Midbrain (tissue), 1 donor: ENCODE measurements at places on chromosomes 13 and 19.

DNA sequence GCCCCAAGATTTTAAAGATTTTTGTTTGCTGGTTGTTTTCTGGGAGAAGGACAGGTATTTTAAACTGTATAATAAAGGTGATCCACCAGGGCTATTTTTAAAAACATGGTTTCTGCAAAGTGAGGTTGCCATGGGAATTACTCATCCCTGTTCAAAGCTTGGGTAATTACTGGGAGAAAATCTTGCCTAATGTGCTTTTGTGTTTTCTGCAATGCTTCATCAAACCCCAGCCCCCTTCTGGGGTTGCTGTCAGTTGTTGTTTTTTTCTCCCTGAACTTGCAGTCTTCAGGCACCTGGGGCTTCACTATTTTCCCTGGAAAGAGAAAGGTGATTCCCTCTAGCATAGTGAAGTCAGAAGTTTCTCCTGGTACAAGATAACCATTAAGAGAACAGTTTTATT, 277.2 kb downstream of the NALCN start:
- DNase-seq: no peak

GRCh38 chr19:33089010-33089409, 8.0 kb downstream of the GPATCH1 start:
- DNase-seq: no peak

DNA sequence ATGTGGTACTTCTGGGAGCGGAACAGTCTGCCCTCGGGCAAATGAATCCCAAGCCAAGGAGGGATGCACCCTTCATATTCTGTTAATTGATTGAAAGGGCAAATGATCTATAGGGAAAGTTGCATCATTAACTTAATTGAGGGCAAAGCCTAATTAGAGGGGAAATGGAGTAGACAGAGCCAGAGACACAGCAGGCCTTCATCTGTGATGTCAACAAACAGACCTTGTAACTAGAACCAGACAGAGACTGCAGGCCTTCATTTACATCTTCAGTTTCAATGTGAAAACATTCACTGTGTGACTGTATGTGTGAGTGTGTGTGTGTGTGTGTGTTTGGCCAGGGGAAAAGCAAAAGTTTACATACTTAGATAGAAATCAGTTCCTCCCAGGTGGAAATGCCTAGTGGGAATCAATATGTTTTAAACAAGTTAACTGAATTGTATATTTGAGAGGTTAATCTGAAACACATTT, 126.4 kb downstream of the SPRY2 start:
- no peak for DNase-seq

DNA sequence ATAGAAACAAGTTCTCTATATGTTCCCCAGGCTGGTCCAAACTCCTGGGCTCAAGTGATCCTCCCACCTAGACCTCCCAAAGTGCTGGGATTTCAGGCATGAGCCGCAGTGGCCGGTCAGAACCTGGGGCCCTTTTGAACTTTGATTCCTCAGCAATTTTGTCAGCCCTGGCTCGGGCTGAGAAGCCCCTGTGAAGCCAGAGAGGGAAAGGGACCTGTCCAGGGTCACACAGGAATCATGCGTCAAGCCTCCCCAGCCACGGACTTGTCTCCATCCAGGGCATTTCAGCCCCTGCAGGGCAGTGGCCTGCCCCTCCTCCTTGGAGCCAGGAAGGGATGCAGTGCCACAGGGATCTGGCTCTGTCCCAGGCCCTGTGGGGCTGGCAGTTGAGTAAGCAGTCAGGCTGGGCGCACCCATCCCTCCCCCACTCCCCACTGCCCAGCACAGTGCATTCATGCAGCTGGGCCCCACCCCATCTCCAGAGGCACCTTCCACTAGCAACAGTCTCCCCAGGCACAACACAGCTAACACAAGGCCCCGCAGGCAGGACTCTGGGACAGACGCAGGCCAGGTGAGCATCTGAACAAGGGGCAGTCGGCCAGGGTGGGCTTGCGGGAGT, at the start of gene CAPS:
Gene CAPS (plus strand): TSS at position 516 of the 619 bp plus-strand sequence. CDS start 153 bp downstream, outside the sequence.
- DNase-seq: peak; percentile 30

DNA sequence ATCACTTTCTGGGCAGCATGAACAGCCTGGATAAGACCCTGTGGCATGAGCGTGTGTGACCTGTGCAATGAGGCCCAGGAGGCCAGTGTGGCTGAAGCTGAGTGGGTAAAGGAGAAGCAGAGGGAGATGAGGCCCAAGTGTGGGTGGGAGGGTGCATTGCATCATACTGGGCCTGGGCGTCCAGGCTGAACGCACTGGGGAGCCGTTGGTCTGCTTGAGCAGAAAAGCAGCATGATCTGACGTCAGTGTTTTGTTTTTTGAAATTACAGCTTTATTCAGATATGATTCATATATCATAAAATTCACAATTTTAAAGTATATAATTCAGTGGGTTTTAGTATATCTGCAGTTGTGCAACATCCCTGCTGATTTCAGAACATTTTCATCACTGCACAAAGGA, 409.7 kb downstream of the HS6ST3 start:
- no peak for DNase-seq

GRCh38 chr13:34028496-34029442, 210.8 kb downstream of the RFC3 start:
- DNase-seq: no peak

GRCh38 chr19:9070066-9070465, 16.8 kb upstream of the OR1M1 start:
- DNase-seq: no peak

- no peak for DNase-seq
Measured at GRCh38 chr13:89550938-89551337, 1796.5 kb upstream of the MIR17HG start.

GRCh38 chr13:41459432-41460073, 2.2 kb downstream of the RGCC start:
- peak; percentile 67 for DNase-seq

GRCh38 chr19:11337080-11337479, 2.4 kb downstream of the RAB3D start:
- no peak for DNase-seq

DNA sequence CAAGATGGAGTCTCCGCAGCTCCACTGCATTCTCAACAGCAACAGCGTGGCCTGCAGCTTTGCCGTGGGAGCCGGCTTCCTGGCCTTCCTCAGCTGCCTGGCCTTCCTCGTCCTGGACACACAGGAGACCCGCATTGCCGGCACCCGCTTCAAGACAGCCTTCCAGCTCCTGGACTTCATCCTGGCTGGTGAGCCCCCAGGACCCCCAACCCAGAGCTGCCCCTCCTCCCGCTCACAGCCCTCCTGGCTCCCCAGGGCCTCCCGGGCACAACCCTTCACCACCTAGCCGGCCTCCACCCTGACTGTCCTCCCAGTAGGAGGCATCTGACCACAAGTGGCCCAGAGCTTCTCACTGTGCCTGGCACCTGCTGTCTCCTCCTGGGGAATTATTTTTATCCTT, 9.4 kb downstream of the SYNGR4 start:
- no peak for DNase-seq

DNA sequence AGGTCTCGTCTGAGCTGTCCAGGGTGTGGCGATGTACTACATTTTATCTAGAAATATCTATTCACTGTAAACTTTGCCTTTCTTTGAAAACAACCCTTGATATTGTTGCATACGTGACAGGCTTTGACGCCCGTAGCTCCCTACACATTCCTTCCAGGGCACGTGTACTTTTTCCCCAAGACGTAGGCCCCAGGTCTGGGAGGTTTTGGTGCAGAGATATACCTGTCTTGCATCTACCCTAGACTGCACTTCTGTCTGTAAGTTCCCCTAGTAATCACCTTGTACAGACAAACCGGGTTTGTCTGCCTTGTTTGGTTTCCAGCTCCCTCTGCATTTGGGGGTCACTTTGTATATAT, 69.2 kb downstream of the ERICH6B start:
- DNase-seq: no peak

DNA sequence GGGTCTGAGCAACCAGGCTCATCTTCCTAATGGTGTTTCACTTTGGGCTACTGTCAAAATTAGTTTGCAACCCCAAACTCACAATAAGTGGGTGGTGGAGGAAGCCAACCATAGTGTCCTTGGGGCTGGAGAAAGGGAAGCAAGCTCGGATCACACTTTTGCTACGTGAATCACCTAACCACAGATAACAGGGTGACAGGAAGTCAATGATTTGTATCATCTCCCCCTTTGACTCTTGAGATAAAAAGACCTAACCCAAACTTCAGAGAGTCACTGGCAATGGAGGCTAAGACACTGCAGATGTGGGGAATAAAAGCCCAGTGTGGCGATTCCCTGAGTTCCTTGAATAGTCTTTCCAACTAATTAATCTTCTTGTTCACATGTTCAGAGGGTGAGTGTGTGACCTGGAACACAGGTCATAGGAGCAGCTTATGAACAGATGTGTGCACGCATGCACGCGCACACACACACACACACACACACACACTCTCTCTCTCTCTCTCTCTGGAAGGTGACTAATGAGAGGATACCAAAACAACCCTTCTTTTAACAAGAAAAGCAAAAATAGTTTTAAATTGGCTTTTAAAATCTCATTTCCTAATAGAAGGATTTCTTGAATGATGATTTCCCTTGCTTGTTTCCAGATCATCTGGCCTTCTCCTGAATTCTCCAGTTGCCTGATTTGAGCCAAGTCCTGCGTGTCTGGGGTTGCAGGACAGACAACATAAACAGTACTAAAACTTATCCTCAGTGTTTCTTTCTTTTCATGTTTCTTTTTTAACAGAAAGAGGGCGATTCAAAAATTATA, 21.2 kb upstream of the DOCK9 start:
- DNase-seq: no peak

DNA sequence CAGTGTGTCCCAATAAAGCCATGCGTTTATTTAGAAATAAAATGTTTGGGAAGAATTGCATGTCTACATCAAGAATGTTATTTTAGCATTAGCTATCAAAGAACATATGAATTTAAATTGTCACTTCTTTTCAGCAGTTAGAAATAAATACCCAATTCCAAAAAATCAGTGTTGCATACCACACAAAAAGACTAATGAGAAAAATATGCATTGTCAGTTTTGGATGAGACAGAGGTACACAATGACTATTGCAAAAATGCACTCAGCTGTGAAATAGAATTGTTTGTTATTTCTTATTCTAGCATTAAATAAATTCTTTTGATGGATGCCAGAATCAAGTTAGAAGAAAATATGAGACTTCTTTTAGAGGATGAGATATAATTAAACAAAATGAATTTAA, 833.9 kb downstream of the SLITRK1 start:
- no peak for DNase-seq

DNA sequence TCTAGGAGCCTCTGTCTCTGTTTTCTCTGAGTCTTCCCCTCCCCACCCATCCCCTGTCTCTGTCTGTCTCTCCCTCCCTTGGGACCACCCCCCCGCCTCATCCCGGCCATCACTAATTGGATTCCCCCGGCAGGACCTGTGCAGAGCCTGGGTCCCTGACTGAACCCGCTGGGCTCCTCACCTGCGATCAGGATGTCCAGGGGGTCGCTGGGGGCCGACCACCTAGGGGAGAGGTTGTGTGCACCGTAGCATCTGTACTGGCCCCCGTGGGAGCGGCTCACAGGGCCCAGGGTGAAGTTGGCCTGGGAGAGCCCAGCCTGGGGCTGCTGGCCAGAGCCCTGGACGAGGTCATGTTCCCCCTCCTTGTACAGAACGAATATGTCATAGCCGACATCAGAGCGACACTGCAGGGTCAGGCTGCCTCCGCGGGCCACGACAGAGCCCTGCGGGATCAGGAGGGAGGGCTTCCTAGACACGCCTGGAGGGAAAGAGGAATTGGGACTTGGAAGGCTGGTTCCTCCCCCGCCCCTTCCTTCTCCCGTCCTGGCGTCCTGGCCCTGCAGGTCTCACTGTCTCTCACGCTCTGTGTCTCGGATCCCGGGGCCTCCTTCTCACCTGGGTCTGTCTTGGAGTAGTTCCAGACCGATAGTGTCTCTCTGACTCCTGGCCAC, 1.8 kb downstream of the LILRB5 start:
- DNase-seq: no peak

DNA sequence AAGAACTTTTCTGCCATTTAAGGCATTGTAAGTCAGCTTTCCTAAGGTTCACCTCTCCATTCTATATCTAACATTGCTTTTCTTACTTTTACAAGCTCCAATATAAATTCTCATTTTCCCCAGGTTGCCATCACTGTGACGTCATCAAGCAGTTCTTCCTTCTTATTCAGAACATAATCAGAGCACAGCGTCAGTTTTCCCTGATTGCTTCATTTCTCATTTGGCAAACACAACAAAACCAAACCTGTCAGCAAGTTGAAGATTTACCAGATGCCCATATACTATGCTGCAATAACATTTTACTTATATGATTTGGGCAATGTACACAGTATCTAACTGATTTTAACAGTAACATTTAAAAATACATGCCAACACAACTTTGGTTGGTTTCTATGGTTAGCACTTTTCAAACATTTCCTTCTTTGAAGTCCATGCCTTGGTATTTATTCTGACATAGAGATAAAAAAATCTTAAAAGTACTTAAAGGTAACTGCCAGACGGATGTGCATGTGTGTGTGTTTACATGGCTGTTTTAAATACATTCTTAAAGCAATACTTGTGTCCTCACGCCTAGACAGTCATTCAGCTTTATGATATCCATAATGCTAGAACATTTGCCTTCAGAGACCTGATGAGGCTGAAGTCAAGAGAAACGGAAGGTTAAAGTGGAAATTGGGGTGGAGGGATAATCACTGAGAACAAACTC, 264.0 kb downstream of the KLF12 start:
- no peak for DNase-seq

- no peak for DNase-seq
Measured at GRCh38 chr13:21117104-21117809, 55.9 kb upstream of the LATS2 start.

GRCh38 chr13:22517544-22517943, 663.2 kb upstream of the SGCG start:
- DNase-seq: no peak

- peak; percentile 34 for DNase-seq
Measured at GRCh38 chr19:5588441-5588840, 20.7 kb upstream of the TINCR start.

DNA sequence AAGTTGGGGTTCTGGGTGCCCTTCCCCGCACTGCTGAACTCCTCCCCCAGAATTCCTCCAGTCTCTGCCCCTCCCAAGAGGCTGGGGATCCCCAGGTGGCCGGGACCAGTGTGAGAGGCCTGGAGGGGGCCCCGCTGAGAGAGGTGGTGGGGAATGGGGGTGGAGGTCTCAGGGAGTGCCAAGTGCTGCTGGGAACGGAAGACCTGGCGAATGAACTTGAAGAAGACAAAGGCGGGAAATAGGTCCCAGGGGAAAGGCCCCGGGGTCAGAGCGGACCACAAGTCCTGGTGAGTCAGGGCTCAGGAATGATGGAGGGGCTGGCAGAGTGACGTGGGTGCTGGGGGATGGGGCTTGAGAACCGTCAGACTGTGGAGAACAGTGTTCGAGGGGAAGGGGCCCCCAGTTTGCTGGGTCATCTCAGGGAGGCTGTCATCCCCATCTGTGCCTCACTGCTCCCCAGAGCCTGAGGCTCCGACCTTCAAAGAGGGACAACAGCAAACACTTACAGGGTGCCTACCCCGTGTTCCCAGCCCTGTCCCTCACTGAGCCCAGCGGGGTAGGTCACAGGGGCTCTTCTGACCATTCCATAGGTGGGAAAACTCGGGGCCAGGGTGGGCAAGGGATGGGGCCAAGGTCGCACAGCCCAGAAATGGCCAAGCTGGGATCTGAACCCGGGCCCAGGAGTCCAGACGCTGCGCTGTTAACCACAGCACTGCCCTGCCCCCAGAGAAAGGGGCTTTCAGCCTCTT, 16.0 kb upstream of the SEMA6B start:
- no peak for DNase-seq
